ENCODE measurements at places on chromosomes 1 and 21.

- no peak for DNase-seq
These were observed 6.3 kb downstream of the ZBTB8B start for GRCh38 chr1:32470991-32471694.

- DNase-seq: peak; percentile 12
These were observed 25.3 kb upstream of the RRP15 start for GRCh38 chr1:218259800-218260199.

DNA sequence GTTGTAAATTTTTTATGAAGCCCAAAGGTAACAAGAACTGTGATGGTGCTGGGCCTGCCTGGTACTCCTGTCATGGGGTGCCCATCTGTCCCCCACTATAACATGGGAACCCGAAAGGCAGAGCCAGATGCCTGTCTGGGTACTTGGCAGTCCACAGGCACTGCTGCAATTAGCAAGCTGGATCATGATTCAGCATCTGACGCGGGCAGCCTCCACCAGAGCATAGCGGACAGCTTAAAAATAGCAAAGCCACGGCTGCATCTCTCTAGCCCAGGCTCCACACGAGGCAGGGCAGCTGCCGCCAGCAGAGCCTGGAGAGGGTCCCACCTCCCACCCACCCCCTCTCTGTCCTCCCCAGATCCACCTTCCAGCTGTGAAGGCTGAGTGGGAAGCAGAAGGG lies 22.9 kb downstream of the SUSD4 start:
- no peak for DNase-seq

DNA sequence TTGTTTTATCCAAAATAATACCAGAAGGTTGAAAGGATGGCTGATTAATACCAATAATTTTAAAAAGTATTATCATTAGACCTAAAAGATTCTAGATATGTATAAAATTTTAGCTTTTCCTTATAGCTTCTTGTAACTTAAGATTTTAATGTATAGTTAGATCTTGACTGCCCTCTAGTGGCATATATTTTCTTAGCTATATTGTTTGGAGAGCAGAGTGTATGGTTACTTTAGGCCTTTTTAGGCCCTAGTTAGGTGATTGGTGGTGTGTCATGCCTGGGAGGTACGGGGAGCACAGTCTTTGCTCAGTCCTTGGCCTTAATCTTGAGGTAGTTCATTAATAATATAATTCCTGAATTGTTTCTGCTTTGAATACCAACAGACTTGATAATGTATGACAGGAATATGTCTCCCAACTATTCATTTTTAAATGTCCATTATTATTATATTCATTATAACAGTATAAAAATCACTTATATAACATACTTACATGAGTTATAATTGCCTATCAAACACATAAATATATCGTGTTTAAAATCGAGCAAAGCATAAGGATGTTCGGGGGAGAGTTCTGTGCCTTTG lies 328.4 kb downstream of the ZP4 start:
- no peak for DNase-seq

- no peak for DNase-seq
These were observed 45.4 kb downstream of the BARHL2 start for GRCh38 chr1:90671741-90672140.

DNA sequence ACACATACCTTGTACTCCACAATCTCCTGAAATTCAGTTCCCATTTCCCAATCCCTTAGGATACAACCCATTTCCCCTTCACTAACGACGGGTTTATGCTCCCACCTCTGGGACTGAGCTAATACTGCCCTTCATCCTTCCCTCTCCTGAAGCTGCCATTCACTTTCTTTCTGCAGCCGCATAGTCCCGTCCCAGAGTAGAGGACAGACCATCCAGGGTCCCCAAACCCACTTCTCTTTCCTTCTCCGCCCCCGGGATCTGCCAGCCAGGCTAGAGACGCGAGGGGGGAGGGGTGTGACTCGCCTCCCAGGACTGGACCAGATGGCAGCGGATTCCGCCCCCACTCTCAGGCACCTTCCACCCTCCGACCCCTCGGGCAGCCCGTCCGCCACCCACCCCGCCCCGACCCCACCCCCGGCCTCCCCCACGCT lies 679 bp downstream of the ABL2 start:
- DNase-seq: no peak

GRCh38 chr1:2335721-2336455 lies 55.5 kb downstream of the MORN1 start:
- DNase-seq: no peak

DNA sequence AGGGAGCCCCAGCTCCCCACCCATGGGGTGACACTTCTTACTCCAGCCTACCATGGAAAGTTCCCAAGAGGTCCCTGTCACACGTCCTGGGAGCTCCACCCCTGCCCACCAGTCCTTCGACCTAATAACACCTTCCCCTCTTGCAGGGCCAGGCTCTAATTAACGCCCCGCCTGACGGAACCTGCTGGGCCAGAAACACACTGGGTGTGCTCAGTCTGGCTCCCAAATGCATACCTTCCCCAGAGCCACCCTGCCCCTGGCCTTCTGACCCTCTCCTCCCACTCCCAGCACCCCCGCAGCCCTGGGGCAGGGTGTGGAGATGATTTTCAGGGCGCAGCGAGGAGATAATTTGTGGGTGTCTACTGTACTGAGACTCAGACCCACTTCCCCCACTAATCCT lies 20.6 kb downstream of the PGLYRP3 start:
- peak; percentile 37 for DNase-seq

DNA sequence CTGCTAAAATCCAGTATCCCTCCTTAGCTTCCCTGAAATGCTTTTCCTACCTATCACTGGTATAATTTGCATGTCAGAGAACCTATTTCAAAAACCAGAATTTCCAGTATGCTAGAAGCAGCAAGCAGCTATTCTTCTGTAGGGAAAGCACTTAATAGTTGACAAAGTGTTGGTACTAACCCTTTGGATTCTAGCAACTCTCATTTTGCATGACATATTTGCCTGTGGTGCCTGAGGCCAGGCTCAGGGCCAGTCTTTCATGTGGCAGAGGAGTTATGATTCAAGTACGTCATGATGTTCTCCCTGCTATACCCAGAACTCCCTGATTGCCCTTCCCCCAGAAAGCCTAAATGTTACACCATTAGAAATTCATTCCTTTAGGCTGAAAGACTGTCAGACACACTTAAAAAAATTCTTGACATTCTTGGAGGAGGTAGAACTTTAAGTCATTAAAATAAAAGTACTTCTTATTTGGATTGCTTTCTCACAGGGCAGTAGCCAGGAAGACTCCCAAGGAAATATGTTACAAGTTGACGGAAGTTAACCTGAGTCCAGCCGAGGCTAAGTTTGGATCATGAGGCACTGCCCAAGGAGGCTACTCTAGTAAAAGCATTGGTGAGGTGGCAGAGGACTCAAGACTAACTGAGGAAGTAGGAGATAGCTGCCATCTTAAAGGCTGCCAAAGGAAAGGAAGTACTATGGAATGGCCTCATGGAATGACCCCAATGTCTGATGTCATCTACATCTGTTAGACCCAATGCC lies 298.4 kb upstream of the SPAG17 start:
- no peak for DNase-seq

GRCh38 chr1:54371038-54371941 lies 34.9 kb downstream of the SSBP3 start:
- DNase-seq: no peak

DNA sequence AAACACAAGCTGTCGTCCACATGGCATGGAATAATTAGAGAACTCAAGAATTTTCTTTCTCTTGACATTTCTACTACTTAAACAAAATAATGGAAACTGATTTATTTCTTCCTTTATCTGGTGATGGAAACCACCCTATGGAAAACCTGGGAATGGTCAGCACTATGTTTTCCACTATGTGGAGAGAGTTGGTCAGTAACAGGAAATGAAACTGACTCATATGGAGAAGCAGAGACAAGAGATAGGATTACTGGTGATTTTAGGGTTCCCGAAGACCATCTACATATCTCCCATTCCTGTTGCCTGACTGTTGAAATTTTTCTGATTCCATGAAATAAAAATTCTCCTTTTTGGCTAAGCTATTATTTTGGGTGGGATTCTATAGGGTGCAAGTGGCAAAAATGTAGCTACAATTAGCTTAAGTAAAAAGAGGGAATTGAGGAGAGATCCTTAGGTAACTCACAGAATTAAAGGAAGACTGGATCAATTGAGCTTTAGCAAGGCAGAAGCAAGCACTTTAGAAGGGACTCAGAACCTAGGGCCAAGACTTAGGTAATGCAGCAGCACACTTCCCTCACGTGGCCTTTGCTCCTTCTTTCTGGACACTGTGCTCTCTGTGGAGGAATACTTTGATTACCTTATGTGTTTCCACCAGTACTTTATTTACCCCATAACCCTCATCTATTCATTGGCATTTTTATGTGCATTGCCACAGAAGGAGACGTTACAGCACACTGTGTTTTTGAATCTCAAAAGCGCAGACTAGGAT lies 89.6 kb downstream of the LEPR start:
- no peak for DNase-seq

DNA sequence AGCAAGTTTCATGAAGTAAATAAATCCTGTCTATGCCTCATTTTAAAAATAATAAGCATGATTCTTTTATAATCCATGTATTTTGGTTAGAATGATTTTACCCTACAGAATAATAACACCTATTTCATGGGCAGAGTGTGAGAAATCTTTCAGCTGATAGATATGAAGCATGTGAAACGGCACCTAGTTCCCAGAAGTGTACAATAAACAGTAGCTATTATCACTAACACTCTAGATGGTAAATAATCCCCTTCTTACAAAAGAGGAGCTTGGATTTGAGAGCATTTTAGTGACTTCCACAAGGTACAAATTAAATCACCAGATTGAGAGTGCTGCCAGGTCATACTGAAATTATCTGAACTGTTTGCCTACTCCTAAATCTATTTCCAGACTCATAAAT lies 95.3 kb upstream of the NRIP1 start:
- no peak for DNase-seq

- DNase-seq: no peak
These were observed 47.1 kb upstream of the INSL5 start for GRCh38 chr1:66848193-66848592.

DNA sequence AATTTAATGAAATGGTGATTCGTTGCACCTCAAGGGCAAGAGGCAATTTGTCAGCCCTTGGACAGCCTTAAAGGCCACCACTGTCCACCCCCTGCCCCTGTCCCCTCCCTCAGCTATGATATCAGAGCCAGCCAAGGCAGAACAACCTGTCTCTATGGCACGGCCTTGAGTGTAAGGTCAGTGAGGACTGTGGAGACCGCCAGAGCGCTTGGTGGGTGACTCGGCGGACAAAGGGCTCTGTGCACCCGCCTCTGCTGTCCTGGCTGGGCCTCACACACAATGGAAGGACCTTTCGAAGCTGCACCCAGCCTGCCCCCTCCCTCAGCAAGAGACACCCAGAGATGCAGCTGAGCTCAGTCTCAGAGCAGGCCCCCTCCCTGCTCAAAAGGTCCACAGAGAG lies 50.6 kb downstream of the SDC3 start:
- no peak for DNase-seq

DNA sequence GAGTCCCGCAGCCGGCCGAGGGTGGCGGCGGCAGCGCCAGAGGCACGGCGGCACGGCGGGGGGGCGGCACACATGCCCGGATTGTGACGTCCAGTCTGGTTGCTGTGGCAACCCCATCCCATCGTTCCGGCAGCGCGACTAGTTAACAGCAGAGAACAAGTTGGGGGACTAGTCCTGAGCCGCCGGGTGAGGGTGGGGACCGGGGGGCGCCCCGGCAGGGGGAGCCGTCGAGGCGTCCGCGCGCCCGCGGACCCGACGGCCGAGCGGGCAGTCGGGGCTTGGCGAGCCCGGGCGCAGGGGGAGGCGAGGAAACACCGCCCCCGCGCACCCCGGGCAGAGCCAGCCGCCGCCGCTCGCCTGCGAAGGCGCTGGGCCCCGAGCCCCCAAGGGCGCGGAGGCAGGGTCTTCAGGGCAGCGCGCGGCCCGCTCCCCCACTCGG lies at the start of gene CHD5:
CHD5 (minus strand) TSS at position 54 of the 439 bp plus-strand sequence. CDS start 298 bp downstream, outside the sequence.
- DNase-seq: no peak

GRCh38 chr1:185193756-185194155 lies 36.8 kb downstream of the SWT1 start:
- DNase-seq: no peak

DNA sequence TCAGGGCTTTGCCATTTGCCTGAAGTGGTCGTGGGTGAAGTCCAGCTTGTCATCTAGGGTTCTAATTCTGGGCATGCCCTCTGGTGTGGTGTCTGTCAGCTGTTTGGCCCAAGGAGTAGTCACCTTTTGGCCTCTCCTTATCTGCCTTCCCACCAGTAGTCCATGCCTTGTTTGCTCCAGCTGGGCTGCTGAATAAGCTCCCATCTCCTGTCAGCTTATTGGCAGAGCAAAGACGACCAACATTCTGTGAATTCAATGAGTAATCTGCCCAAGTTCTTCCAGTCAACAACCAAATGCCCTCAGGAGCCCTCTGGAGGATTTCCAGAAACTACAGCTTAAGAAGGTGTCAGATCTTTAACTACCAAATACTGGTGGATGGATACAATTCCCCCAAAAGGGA lies 7.0 kb downstream of the BCAN start:
- no peak for DNase-seq

DNA sequence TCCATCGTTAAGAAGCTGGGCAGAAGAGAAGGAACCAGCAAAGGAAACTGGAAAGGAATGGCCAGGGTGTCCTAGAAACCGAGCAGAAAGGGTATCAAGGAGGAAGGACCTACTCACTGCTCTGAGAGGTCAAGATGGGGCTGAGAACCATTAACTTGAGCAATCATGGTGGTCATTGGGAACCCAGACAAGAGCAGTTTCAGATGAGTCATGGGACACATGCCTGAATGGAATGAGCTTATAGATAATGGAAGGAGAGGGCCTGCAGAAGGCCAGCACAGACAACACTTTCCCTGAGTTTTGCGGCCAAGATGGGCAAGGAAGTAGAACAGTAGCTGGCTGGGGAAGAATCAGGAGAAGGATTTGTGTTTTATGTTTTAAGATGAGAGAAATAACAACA lies 383.2 kb downstream of the KIF26B start:
- DNase-seq: no peak

DNA sequence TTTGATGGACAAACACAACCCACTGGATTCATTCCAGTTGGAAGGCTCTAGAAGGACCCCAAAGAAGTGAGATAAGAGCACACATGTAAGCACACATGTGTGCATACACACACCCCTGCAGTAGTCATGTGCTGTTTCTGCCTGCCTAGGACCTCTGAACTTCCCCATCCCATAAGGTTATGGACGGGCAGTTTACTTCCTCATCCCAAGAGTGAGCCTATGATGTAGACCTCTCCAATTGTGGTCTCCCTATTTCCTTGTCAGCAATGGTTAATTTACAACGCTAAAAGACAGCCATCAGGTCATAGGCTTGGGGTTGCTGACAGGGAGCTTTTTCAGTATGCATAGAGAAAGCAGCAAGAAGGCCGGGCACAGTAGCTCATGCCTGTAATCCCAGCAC lies 15.4 kb upstream of the ADAR start:
- DNase-seq: no peak
